ENCODE measurements at places on chromosomes 1 and 21. TPM values are rescaled to one million over a fixed set of nuclear protein-coding genes. Genes with fewer than 3 reads are reported as not detected.

DNA sequence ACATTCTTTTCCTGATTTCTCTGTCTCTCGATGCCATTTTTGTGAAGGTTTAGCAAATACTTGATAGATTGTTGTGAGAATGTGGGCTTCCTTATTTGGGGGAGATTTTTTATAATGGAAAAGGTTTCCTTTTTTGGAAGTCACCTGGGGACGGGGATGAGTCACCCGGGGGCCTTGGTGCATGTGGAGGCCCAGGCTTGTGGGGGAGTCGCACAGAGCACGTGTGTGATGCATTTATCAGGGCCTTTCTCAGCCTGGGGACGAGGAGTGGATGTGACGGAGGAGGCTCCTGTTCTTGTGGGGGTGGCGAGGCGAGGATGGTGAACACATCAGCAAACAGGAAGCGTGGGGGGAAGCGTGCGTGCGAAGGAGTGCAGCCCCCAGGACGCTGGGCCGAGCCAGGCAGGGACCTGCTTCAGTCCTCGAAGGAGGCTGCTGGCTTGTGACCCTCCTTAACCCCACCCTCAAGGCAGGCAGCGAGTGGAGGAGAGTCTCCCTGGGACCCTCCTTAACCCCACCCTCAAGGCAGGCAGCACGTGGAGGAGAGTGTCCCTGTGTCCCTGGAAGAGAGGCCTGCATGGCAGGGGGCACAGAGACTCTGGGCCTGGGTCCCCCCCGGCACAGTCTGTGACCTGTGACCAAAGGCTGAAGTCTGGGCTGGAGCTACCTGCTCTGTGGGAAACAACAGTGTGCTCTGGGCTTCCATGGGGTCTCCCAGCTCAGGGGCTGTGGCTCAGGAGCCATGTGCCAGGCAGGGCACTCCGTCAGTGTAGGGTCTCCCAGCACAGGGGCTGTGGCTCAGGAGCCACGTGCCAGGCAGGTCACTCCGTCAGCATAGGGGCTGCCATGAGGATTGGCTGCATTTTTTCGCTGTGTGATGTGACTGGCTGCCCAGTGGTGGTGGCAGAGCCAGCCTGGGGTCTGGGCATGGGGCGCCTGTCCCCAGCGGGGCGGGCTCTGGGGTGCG, 57.2 kb downstream of the AGPAT3 start:
- no peak overlapping the region for H3K4me3 ChIP-seq
- no peaks in the 10 kb centered on the region for H3K36me3 ChIP-seq

TRIM46 gene
- 1.6 TPM for total RNA-seq

SERPINC1 gene
- not detected for total RNA-seq

DNA sequence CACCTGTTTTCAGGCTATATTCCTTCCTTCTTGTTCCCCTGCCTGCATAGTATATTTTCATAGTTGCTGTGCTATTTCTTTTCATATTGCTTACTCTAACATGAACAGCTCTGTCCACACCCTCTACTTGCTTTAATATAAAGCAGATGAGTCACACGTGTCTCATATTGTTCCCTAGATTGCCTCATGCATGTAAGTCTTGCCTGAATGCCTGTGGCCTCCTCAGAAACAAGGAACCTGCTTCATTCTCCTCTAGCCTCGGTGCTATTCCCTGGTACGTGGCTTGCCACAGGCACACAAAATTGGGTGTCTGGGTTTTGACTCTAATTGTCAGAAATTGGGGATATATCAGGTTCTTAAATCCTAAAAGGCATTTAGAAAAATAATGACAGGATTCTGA, 16.5 kb upstream of the PKP1 start:
- H3K36me3 ChIP-seq = no peaks in the 10 kb centered on the region
- no peak overlapping the region for H3K27ac ChIP-seq
- H3K27me3 ChIP-seq = no peaks in the 10 kb centered on the region
- DNase-seq = no peak
- H3K4me3 ChIP-seq = no peak overlapping the region
- no peaks in the 10 kb centered on the region for H3K4me1 ChIP-seq

- no peaks in the 10 kb centered on the region for H3K27me3 ChIP-seq
- no peaks in the 10 kb centered on the region for H3K36me3 ChIP-seq
- no peak for DNase-seq
- no peak overlapping the region for H3K4me3 ChIP-seq
- H3K4me1 ChIP-seq = no peaks in the 10 kb centered on the region
- H3K27ac ChIP-seq = no peak overlapping the region
Observed at GRCh38 chr1:81681114-81681513, 119.6 kb upstream of the ADGRL2 start.

DNA sequence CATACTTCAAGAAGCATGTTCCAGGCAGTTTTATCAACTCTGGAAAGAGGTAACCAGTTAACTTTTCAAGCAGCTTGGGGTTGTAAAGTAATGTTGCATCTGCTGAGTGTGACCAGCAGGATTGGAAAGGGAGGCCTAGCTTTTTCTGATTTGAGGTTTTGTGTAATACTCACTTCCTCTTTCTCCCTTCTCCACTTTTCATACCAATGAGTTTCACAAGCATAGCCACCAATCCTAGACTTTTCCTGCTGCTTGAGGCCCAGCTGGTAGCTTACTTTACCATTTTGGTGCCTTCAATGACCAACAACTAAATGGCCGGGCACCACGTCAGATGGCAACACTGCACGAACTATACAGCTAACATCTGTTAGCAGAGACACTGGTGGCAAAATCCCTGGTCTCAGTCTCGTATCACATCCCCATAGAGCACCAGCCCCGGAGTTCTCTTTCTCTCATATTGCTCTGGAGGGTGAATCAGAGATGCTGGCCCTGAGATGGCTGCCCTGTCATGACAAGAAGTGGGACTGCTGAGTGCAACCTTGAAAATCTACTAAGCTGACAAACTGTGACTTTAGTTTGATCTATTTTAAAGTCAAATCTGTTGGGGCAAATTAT, 14.8 kb upstream of the GPR88 start:
- H3K27me3 ChIP-seq = no peaks in the 10 kb centered on the region
- DNase-seq = no peak
- no peak overlapping the region for H3K27ac ChIP-seq

SPOCD1 gene
- 4.0 TPM for total RNA-seq

DNA sequence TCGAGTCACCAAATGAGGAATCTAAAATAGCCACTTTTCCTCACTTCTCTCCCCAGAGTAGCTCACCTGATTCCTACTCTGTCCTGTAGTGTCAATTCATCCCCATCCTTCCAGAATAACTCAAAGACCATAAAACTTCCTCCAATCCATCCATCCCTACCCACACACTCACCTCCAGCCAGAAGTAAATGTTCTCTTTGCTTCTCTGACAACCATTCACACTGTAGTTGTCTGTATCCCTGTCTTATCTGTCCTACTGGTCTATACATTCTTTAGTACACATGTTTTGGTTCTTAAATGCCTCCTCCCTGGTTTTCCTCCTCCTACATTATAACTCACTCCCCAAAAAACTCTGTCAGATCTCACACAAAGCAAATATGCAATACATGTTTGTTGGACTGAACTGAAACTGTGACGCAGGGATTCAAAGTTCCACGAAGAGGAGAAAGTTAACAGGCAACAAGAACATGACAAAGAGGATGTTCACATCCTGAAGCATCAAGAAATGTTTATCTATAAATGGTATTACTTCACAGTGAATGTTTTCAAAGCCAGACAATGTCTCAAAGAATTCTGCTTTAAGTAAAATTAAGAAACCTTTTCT, 11.0 kb downstream of the TP53BP2 start:
- H3K36me3 ChIP-seq = no peaks in the 10 kb centered on the region
- peak overlapping the region; percentile 59 for H3K27ac ChIP-seq
- H3K4me1 ChIP-seq = peaks cover 16% of the 10 kb centered on the region
- no peak for DNase-seq
- H3K27me3 ChIP-seq = no peaks in the 10 kb centered on the region

DNA sequence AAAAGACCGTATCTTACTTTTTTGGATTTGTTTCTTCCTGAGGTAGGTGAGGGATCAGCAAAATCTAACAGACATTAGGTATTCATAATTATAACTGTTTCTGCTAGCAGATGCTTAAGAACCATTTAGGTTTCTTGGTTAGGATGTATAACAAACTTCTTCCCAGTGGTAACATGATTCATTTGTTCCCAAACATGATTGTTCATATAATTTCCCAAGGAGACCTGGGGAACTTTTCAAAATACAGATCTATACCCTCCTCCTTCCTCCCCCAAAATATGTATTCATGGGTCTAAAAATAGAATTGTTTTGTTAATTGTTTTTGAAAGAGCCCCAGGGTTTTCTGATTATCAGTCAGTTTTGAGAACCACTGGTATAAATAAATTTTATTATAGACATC, 228.2 kb downstream of the COP1 start:
- H3K27me3 ChIP-seq = no peaks in the 10 kb centered on the region
- DNase-seq = no peak
- peaks cover 3% of the 10 kb centered on the region for H3K4me1 ChIP-seq

DNA sequence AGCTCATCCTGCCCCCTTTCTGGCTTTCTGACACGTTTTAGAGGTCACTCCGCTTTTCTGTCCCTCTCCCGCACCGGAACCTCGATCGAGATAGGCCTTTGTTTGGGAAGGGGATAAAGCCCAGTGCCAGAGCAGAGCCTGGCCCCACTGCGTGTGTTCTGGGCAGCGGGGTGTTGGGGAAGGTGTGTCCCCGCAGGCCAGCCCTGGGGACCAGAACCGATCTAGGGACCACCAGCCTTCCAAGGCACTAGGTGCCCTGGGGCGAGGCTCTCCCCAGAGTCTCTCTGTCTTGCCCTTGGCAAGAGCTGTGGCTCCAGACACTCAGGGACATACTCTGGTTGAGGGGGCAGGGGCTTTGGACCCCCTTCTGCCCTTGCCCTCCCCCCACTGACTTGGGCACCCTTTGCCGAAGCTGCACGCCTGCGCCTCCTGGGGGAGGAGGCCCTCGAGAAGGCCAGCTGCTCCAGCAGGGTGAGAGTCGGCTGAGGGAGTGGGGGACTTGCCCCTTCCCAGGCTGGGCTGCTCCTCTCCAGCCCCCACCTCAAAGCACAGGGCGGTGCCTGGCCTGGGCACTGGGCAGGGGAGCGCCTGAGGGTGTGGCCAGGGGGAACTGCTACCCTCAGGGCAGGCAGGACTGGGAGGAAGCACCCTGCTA, 16.4 kb downstream of the PRXL2B start:
- H3K4me3 ChIP-seq = no peak overlapping the region
- no peak overlapping the region for H3K27ac ChIP-seq
- H3K4me1 ChIP-seq = no peaks in the 10 kb centered on the region
- peak; percentile 44 for DNase-seq
- no peaks in the 10 kb centered on the region for H3K27me3 ChIP-seq

SLC45A1 gene
- total RNA-seq = 8.7 TPM

DNA sequence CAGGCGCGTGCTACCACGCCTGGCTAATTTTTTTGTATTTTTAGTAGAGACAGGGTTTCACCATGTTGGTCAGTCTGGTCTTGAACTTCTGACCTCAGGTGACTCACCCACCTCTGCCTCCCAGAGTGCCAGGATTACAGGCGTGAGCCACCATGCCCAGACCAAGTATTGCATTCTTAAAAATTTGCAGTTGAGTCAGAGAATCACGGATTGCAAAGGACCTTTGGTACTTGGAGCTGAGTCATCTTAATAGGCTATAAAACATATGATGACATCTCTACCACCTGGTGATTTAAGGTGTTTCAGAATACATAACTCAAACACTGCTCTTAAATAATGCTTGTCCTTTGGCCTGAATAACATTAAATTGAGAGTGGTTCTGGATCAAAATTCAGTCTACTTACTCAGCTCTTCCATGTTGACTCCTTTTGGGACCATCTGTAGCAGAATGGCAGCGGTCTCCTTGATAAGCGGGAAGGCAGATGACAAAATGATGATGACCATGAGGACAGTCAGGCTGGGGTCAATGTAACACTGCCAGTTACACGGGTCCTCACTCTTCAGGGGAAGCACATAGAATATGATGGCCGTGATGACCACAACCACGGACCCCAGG, 10.4 kb downstream of the SLC30A10 start:
- H3K4me3 ChIP-seq = no peak overlapping the region
- no peaks in the 10 kb centered on the region for H3K4me1 ChIP-seq
- DNase-seq = no peak
- H3K36me3 ChIP-seq = no peaks in the 10 kb centered on the region
- no peak overlapping the region for H3K27ac ChIP-seq

GRCh38 chr1:167273027-167273800, 52.5 kb downstream of the POU2F1 start:
- no peak overlapping the region for H3K27ac ChIP-seq
- no peaks in the 10 kb centered on the region for H3K4me1 ChIP-seq
- no peak for DNase-seq

C1orf50 gene
- 8.5 TPM for total RNA-seq

DNA sequence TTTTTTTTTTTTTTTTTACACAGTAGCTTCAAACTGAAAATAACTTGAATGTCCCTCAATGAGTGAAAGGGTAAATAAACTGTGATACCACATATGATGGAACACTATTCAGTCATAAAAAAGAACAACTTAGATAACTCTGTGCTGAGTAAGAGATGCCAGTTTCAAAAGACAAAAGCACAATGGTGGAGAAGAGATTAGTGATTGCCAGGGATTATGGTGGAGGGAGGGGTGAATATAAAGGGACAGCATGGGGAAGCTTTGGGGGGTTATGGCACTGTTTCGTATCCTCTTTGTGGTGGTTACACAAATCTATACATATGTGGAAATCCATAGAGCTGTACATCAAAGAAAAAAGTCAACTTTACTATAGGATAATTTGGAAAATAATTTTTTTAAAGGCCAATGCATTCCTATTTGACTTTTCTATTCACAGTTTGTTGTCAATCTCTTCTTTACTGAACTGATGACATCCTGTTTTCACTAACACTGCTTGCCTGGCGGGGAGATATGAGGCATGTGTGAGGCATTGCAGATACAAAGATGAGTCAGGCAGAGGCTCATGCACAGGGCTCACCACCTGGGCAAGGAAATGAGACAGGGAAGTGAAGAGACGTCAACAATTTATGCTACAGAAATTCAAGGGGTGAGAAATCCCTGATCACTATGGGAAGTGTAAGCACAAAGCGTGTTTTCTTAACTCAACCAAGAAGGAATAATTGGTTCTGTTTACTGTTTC, 302.7 kb downstream of the DUSP10 start:
- H3K27me3 ChIP-seq = no peaks in the 10 kb centered on the region
- no peaks in the 10 kb centered on the region for H3K36me3 ChIP-seq
- H3K4me1 ChIP-seq = no peaks in the 10 kb centered on the region
- H3K4me3 ChIP-seq = no peak overlapping the region
- DNase-seq = no peak
- no peak overlapping the region for H3K27ac ChIP-seq

- no peaks in the 10 kb centered on the region for H3K27me3 ChIP-seq
- no peaks in the 10 kb centered on the region for H3K4me1 ChIP-seq
- H3K36me3 ChIP-seq = no peaks in the 10 kb centered on the region
- DNase-seq = no peak
- no peak overlapping the region for H3K4me3 ChIP-seq
Observed at GRCh38 chr1:167862432-167863076, 51.4 kb downstream of the ADCY10 start.

- no peaks in the 10 kb centered on the region for H3K27me3 ChIP-seq
- DNase-seq = no peak
- H3K27ac ChIP-seq = no peak overlapping the region
- H3K4me1 ChIP-seq = peaks cover 2% of the 10 kb centered on the region
- no peak overlapping the region for H3K4me3 ChIP-seq
Observed at GRCh38 chr1:230648114-230648513, 5.8 kb downstream of the COG2 start.

- no peak for DNase-seq
- no peak overlapping the region for H3K4me3 ChIP-seq
Observed at GRCh38 chr1:41245659-41246058, 3.6 kb upstream of the SCMH1 start.
